CD4-positive, alpha-beta T cell treated with Interleukin-17A for 1 hour (primary cell): ENCODE measurements at places on chromosomes 4 and X.
A peak's percentile ranks its signal among the peaks of the same experiment; 100 is the strongest.

DNA sequence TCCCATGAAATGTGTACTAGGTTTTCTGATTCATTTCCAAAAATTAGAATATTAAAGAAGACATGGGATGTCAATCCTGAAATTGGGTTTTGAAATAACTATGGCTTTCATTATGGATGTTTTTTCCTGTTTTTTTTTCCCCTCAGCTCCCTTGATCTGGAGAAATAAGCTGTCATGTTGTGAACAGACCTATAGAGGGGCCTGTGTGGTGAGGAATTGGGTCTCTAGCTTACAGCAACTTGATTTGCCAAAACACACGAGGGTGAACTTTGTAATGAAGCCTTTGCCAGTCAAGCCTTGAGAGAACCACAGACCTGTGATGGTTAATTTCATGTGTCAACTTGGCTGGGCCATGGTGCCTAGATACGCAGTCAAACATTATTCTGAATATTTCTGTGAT lies 2413.6 kb downstream of the PCDH7 start:
- no peak for DNase-seq

DNA sequence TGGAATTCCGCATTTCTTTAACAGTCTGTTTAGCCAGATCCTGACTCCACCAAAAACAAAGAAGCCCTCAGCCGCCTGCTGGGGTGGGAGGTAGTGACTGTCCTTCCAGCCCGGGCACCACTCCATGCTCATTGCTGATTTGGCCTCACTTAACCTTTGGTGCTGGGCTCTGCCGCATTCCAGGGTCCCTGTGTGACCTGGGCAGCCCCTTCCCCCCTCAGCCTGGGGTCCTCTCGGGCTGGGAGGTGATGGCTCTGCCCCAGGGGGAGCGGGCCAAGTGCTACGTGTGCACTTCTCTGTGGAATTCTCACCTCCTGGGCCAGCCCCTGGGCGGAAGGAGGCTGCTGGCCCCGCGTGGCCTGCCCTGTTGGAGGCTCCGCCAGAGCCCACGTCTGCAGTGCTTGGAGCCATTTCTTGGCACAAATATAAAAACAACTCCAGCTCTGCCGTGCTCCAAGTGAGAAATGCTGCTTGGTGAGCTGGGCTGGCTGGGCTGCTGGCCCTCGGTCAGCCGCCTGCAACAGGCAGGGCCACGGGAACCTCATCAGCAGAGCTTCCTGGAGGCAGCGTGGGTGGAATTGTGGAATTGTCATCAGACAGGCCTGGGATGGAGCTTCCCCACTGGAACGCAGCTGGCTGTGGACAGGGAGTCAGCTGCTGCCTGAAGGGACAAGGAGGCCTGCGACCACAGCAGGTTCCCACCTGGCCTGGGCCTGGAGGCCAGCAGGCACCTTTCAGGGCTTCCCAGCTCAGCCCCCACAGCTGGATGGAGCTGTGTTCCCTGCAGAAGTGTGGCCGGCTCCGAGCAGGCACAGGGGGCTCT lies 66.0 kb downstream of the TRMT44 start:
- DNase-seq, result no peak

DNA sequence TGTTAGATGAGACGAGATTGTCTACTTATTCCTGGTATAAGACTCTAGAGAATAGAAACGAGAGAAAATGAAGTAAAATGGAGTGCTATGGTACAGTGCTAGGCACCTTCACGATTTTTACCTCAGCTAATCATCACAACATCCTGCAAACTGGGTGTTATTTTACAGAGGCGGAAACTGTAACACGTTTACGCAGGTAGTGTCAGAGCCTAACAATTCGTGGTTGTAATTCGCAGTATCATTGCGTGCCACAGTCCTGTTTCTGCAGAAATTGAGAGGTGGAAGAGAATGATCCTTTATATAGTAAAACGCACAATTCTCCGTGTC lies 383 bp upstream of the TBC1D19 start:
- no peak for DNase-seq

DNA sequence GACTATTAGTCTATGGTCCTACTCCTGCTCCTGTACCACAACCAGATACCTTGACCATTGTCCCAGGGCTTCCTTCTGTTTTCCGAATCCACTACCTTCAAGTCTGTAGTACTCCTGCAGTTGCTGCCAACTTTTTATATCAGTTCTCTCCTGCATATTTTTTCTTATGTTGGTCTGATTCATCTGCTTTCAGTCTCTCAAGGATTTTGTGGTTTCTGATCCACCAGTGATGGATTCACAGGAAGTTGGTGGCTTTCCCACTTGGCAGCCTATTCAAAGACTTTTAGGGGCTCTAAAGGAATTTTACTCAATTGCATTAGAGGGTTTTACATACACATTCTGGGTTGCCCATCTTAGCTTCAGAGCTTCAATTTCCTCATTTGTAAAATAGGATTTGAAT lies 23.6 kb downstream of the KIF4A start:
- DNase-seq, result no peak

DNA sequence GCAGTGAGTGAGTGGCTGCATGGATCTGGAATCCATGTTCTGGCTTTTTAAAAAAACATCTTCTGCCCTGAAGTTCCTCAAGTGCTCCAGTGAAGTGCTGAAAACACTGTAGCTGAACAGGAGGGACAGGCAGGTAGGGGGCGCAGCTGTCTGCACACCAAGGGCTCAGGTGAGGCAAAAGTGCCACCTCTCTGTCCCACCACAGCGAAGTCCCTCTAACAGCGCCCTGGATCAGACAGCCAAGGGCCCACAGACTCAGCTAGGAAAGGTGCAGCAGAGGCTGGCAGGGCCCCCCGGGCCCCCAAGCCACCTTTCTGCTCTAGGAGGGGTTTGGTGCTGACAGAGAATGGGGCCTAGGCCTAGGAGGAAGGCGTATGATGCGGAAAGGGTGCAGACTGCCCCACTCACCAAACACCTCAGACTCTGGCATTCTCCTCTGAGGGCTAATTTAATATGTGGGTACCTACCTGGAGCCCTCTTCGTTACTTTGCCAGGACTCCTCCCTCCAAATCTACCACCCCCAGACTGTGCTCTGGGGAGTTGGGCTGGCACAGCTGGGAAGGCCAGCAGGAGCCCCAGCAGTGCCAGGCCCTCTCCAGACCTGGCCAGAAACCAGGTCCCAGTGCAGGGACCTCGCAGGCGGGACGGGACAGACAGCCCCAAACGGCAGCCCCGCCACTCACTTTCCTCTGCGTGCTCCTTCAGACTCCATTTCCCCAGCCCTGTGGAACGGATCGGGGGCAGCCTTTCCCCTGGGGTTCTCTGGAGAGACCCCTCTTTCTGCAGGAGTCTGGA lies 73.7 kb downstream of the ENPP6 start:
- DNase-seq, result no peak

DNA sequence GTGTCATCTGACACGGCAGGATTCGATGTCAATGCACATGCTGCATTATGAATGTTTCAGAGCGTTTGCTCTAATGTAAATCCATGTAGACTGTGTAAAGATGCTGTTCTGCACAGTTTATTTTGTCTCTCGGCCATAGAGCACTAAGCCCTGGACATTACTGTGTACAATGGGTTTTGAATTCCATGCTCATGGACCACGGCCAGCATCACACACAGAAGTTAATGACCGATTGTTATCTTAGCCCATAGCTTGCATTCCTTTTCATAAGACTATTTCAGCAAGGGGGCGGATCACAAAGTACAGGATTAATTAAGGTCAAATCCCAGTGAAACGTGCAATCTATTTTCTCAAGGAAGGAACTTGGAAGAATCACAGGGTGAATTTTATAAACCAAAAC lies 286.1 kb upstream of the TENM3 start:
- no peak for DNase-seq

DNA sequence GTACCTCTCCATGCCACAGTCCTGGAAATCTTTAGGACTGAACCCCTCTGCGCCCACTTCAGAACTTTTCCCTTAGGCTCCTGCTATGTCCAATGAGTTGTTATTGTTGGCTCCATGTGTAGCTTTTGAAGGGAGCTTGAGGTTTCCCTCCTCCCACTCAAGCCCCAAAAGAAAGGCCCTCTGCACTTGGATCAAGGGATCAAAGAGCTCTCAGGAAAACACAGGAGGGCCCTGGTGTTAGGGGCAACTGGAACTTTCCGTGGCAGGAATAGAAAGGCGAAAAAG lies 135.0 kb downstream of the RASL11B start:
- no peak for DNase-seq

- DNase-seq, result no peak
These were observed 15.4 kb downstream of the IGFBP7 start for GRCh38 chr4:57094832-57095223.

GRCh38 chr4:54228056-54228527 lies 1.0 kb upstream of the PDGFRA start:
- peak; percentile 9 for DNase-seq

- DNase-seq, result no peak
These were observed 182.5 kb upstream of the ARX start for GRCh38 chrX:25198253-25198652.

DNA sequence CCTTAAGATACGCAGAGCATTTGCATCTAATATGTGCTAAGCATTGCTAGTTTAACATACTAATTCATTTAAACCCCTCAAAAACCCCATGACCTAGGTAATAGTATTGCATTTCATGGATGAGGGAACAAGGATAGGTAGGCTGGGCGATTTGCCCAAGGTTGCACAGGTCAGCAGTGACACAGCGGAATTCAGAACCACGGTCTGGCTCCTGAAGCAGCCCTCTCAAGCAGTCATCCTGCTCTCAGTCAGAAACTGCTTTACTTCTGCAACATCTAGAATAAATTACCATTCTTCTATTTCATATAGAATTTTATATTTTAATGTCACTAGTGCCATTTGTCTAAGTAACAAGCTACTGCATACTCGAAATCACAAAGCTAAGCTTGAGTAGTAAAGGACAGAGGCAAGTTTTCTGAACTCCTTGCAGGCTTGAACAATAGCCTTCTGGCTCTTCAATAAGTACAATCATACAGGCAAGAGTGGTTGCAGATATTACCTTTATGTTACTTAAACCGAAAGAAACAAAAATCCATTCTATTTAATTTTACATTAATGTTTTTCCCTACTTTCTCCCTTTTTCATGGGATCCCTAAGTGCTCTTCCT lies 555 bp upstream of the SPP1 start:
- no peak for DNase-seq

- no peak for DNase-seq
These were observed 108.7 kb upstream of the LIMCH1 start for GRCh38 chr4:41429280-41429669.

DNA sequence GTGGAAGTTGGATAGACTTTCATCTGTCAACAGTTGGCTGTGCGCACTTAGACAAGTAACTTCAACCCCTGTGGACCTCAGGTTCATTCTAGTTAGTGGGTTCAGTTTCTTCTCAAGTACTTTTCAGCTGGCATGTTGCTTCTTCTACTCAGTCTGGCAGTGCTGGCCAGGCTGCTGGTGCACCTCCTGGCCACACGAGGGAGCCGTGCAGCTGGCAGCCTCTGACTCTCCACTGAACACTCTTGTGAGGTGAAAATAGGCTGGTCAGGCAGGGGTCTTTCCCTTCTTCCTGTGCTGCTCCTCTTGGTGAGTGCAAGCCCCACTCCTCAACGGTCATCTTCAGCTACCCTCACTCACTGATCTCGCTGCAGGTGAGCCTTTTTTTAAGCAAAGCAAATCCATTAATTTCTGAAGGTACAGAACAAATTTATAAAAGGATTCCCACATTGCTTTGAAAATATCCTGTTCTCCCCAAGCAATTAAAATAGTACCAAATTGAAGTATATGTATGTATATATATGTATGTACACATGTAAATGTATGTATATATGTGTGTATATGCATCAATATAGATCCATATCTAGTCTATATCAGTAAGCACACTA lies 30.6 kb downstream of the LONRF3 start:
- DNase-seq, result peak; percentile 47

DNA sequence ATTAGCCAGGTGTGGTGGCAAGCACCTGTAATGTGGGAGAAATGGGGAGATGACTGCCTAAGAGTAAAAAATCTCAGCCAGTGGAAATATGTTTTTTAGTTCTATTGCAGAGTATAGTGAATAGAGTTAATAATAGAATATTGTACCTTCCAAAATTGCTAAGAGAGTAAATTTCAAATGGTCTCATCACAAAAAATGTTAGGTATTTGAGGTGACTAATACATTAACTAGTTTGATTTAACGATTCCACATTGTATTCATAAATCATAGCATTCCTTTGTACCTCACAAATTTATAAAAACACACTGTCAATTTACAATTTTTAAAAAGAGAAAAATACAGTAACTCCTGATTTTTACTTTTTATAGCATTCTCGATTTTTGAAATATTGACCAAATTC lies 681.5 kb upstream of the EPHA5 start:
- no peak for DNase-seq

- no peak for DNase-seq
These were observed 13.2 kb downstream of the FRMD7 start for GRCh38 chrX:132114607-132115006.

DNA sequence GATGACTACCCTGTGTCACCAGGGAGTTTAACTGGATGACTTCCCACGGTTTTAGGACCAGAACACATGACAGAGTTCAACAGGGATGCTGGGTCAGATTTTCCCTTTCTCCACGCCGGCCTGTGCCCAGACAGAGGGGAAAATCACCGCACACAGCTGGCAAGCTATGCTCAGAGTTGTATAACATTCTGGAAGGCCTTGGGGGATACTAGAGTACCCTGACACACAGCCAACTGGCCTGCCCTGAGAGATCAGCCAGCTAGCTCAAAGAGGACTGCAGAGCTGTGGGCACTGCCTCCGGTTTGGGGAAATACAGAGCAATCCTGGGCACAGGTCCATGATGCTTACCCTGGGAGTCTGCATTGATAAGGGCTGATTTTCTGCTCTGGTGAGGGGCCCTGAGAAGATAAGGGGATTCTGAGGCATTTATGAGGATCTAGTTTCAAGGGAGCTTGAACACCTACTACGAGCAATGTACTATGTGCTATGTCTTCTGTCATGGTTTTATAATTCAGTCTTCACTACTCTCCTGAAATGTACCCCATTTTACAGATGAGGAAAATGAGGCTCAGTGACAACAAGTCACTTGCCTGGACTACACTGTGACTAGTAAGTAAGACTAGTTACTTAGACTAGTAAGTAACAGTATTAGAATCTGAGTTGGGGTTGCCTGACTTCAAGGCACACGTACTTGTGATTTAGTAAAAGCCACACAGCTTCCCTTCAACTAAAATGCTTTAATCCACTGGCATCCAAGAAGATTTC lies 14.7 kb downstream of the C4orf54 start:
- no peak for DNase-seq

GRCh38 chrX:790783-791360 lies 160.3 kb downstream of the SHOX start:
- no peak for DNase-seq

- no peak for DNase-seq
These were observed 351.9 kb upstream of the FTHL17 start for GRCh38 chrX:31423609-31424189.

- no peak for DNase-seq
These were observed 98.5 kb upstream of the KLF3 start for GRCh38 chr4:38565271-38566199.

GRCh38 chrX:6738518-6739470 lies 203.9 kb upstream of the VCX3A start:
- no peak for DNase-seq

DNA sequence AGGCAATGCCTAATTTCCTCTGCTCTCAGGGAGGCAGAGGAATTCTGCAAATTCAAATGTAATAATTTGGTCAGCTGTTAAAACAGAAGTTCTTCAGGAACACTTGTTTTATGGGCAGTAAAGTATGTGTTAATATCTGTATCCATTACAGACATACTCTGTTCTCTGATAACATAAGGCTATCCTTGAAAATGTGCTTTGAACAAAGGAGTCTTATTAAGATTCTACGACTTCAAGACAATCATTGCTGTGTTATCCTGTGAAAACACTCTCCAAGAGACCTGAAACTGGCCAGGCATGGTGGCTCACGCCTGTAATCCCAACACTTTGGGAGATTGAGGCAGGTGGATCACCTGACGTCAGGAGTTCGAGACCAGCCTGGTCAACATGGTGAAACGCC lies 1.9 kb upstream of the CFP start:
- DNase-seq, result no peak
